ENCODE measurements at places on chromosomes 5 and 9. TPM values are rescaled to one million over a fixed set of nuclear protein-coding genes. Genes with fewer than 3 reads are reported as not detected.

ESM1 gene
- total RNA-seq, result 0.49 TPM

SAXO1 gene
- total RNA-seq, result under 0.01 TPM

MTMR12 gene
- 18.4 TPM for total RNA-seq

PDE6A gene
- total RNA-seq, result not detected

MSMP gene
- total RNA-seq, result not detected

LHX3 gene
- total RNA-seq, result under 0.01 TPM

SEMA5A gene
- 17.9 TPM for total RNA-seq

ADAMTS13 gene
- total RNA-seq, result 2.2 TPM

BDP1 gene
- total RNA-seq, result 76.7 TPM

IFNB1 gene
- total RNA-seq, result not detected

BTNL8 gene
- total RNA-seq, result under 0.01 TPM

FYB1 gene
- total RNA-seq, result 1.5 TPM

ANXA1 gene
- 20.4 TPM for total RNA-seq

OCLN gene
- total RNA-seq, result 6.9 TPM
